ENCODE measurements at places on chromosomes 1 and 21.

DNA sequence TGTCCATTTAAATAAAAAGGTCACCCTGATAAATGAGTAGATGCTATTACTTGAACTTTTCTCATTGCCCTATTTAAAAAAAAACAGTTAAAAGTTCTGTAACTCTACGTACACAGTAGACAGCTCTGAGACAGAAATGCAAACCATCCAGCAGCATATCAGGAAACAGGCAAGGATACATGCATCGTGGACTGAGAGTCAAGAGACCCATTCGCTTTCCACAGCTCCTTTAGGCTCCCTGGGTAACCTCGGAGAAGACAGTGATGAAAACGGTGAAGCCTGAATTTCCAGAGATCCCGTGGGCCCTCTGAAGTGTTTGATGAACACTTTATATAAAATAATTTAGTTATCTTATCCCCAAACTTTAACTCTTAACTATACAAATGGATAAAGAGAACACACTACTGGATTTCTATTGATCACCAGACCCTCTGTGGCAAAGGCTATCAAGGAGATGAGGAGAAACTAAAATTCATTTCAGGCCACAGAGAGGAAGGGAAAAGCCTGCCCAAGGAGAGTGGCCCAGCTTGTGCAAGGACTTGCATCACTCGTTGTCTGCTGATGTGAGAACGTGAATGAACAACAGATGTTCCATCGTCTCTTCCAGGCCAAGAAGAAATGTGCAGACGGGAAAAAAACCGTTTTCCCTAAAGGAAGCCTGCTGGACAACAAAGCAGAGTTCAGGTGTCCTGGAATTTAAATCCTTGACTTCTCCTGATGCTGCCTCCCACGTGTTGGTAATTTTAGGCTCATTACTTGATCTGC, 131.0 kb downstream of the TGFBR3 start:
- peak overlapping the region; percentile 4 for H3K27ac ChIP-seq
- no peaks in the 10 kb centered on the region for H3K36me3 ChIP-seq
- no peaks in the 10 kb centered on the region for H3K27me3 ChIP-seq
- H3K4me3 ChIP-seq, result no peak overlapping the region
- H3K4me1 ChIP-seq, result peaks cover 23% of the 10 kb centered on the region
- ATAC-seq, result no peak

DNA sequence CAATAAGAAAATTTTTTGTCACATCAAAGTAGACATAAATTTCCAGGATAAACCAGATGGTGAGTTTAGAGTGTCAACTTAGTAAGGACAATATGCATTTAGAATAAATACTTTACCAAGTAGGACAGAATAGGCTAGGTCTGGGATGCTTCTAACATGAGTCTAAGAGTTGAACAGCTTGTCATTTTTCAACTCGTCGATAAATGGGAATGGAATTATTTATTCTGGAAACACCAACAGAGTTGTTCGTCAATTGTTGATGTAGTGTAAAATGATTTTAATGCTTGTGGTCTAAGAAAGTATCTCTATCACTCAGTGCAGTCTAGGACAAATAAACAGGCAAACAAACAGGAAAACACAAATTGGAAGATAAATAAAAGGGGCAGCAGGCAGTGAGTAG, 358.4 kb upstream of the ST6GALNAC5 start:
- no peaks in the 10 kb centered on the region for H3K36me3 ChIP-seq
- no peak overlapping the region for H3K27ac ChIP-seq
- H3K4me1 ChIP-seq, result peaks cover 6% of the 10 kb centered on the region
- H3K27me3 ChIP-seq, result no peaks in the 10 kb centered on the region
- H3K4me3 ChIP-seq, result no peak overlapping the region

DNA sequence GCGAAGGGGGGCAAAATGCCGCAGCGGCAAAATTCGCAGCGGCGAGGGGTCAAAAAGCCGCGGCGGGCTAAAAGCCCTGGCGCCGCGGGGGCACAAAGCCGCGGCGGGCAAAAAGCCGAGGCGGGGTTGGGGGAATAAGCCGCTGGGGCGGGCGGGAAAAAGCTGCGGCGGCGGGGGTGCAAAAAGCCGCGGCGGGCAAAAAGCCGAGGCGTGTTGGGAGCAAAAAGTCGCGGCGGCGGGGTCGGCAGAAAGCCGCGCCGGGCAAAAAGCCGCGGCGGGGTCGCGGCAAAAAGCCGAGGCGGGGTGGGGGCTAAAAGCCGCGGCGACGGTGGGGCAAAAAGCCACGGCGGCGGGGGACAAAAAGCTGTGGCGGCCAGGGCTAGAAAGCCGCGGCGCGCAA, 3902.5 kb downstream of the SRGAP2C start:
- H3K4me3 ChIP-seq, result no peak overlapping the region
- peaks cover 20% of the 10 kb centered on the region for H3K36me3 ChIP-seq
- no peak for ATAC-seq
- no peaks in the 10 kb centered on the region for H3K27me3 ChIP-seq
- no peaks in the 10 kb centered on the region for H3K4me1 ChIP-seq

DNA sequence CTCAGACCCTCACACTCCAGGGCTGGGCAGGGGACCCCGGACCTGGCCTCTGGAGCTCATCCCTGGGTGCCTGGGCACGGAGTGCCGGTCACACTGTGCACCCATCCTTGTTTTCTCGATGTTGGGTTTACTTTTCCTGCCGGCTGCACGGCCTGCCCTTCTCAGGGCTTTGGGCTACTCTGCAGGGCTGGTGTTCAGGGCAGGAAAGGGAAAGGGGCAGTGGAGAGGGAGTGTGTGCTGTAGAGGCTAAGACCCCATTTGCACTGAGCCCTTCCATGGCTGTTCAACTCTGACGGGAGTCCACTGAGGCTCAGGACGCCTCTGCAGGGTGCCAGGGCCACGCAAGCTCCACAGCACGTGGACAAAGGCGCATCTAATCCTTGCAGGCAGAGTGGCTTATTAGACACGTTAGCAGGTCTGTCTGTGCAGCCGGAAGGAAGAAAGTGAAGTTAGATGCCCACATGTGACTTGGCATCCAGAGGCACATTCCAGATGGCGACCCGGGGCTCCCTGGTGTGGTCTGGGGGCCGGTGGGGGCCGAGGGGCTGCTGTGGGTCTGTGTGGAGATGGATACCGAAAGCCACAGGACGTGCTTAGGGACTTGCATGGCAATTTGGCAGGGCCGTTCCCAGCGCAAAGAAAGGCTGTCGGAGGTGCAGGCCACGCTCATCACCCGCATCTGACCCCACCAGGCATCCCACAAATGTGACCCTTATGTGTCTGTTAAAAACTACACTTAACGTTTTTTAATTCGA, 33.6 kb downstream of the COL18A1 start:
- peaks cover 8% of the 10 kb centered on the region for H3K4me1 ChIP-seq
- peaks cover 38% of the 10 kb centered on the region for H3K27me3 ChIP-seq
- no peak for ATAC-seq
- no peak overlapping the region for H3K4me3 ChIP-seq
- H3K36me3 ChIP-seq, result no peaks in the 10 kb centered on the region

DNA sequence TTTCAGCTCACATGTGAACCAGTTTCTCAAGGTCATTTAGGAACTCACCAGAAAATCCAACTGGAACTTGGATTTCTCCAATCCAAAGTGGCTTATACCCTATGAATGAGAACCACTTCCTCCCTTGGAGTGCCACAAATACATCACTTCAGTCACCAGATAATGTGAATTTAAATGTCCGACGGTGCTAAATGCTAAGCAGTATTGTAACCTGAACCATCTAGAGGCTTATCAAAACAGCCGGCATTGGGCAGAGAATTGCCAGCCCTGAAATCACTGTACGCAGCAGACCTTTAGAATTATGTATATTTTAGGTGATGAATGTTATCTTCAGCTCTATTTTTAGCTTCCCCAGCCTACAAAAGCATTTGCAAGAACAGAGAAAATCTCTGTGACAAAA, 76.8 kb upstream of the COX20 start:
- no peak overlapping the region for H3K27ac ChIP-seq
- no peak for ATAC-seq
- H3K4me3 ChIP-seq, result no peak overlapping the region
- H3K4me1 ChIP-seq, result no peaks in the 10 kb centered on the region
- peaks cover 13% of the 10 kb centered on the region for H3K27me3 ChIP-seq

GRCh38 chr1:220843481-220844011, 35.7 kb upstream of the HLX start:
- H3K4me3 ChIP-seq, result no peak overlapping the region
- H3K36me3 ChIP-seq, result no peaks in the 10 kb centered on the region
- H3K27ac ChIP-seq, result no peak overlapping the region
- peaks cover 16% of the 10 kb centered on the region for H3K27me3 ChIP-seq
- no peak for ATAC-seq
- H3K4me1 ChIP-seq, result no peaks in the 10 kb centered on the region

DNA sequence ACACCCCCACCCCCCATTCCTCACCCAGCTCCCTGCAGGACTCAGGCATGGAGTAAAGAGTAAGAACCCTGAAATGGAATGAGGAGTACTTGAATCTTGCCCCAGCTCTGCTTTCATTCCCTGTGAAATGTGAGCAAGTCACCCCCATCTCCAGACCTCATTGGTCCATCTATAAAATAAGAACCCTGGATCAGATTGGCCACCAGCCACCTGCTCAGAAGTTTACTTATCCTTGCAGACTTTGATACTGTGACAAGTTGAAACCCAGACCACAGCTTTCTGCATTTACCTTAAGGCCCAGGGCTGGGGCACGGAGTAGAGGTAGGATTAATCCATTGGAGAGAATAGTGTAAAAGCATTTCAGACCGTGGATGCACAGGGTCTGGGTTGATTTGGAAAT, 2.2 kb downstream of the KISS1 start:
- no peak overlapping the region for H3K4me3 ChIP-seq
- ATAC-seq, result no peak
- H3K36me3 ChIP-seq, result no peaks in the 10 kb centered on the region
- peaks cover 6% of the 10 kb centered on the region for H3K4me1 ChIP-seq
- H3K27me3 ChIP-seq, result peaks cover 79% of the 10 kb centered on the region
- H3K27ac ChIP-seq, result no peak overlapping the region

DNA sequence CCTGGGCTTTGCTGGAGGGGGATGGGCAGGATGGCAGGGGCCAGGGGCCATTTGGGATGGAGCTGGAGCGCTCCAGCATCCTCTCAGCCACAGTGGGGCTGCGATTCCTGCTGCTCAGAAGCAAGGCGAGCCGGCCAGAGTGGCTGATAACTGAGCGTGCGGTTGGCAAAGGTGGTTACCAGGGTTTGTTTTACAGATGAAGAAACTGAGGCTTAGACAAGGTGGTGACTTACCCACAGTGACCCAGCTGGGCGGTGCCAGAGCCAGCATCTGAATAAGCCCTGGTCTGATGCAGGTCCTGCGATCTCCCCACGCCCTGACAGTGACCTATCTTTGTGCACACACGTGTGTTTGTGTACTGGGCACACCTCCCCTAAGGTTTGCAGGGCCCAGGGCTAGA, 5.9 kb upstream of the PRXL2B start:
- peak overlapping the region; percentile 9 for H3K4me3 ChIP-seq
- H3K36me3 ChIP-seq, result peaks cover 20% of the 10 kb centered on the region
- H3K27me3 ChIP-seq, result no peaks in the 10 kb centered on the region

GRCh38 chr1:19443326-19443725, 42.0 kb downstream of the CAPZB start:
- H3K36me3 ChIP-seq, result peaks cover 10% of the 10 kb centered on the region
- H3K27me3 ChIP-seq, result no peaks in the 10 kb centered on the region
- no peak overlapping the region for H3K27ac ChIP-seq
- no peak overlapping the region for H3K4me3 ChIP-seq
- peaks cover 91% of the 10 kb centered on the region for H3K4me1 ChIP-seq

GRCh38 chr1:22508329-22508728, 55.0 kb upstream of the EPHA8 start:
- no peak for ATAC-seq
- no peak overlapping the region for H3K27ac ChIP-seq
- peaks cover 82% of the 10 kb centered on the region for H3K36me3 ChIP-seq
- H3K4me3 ChIP-seq, result no peak overlapping the region

DNA sequence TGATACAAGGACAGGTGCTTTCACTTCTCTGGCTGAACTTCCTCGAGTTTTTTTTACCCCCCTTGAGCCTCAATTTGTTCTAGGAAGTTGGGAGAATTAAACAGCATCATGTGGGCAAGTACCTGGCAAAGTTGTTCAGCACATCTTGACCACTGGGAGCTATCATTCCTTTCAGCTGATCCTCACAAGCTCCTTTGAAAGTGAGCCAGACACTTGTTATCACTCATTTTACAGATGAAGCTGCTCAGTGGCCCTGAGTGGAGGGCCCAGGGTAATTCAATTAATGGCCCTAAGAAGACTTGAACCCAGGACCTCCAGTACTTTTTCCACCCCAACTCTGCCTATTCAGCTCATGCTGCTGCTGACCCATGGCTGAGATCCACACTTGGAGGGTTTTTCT, 2.0 kb downstream of the RGS8 start:
- H3K4me3 ChIP-seq, result no peak overlapping the region
- H3K27me3 ChIP-seq, result no peaks in the 10 kb centered on the region
- no peak for ATAC-seq
- H3K27ac ChIP-seq, result no peak overlapping the region
- H3K4me1 ChIP-seq, result peaks cover 13% of the 10 kb centered on the region

GRCh38 chr1:208369045-208369444, 124.9 kb upstream of the PLXNA2 start:
- no peak overlapping the region for H3K4me3 ChIP-seq
- H3K4me1 ChIP-seq, result peaks cover 11% of the 10 kb centered on the region
- no peaks in the 10 kb centered on the region for H3K27me3 ChIP-seq
- no peak for ATAC-seq
- no peak overlapping the region for H3K27ac ChIP-seq
- H3K36me3 ChIP-seq, result no peaks in the 10 kb centered on the region

DNA sequence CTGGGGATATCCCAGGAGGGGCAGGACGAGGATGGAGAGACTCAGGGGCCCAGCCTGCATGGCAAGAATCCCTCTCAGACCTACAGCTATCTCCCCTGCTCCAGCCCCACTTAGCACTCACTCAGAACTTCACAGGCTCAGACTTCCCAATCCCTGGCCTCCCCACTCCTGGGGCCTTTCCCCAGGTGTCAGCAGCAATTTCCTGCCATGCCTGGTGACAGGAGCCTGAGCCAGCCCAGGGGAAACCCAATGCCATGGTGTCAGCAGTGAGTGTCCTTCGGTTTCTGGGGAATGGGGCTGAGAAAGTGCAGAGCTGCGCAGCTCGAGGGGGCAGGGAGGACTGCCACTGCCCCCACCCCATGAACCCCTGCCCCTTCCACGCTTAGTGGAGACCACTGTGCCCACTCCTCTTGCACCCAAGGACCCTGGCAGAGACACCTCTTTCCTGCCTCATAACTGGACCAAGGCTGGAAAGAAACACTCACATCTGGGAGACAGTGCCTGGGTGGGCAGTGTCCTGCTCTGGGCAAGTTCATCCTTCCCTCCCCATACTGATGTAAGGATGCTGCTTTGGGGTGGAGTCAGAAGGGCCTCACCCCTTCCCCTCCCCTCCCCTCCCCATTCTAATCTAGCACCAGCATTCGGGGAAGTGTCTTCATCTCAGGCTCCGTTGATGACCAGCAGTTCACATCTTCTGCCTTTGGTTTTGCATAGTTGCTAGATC, 17.1 kb upstream of the UBL4B start:
- no peak for ATAC-seq
- H3K4me3 ChIP-seq, result no peak overlapping the region
- H3K4me1 ChIP-seq, result no peaks in the 10 kb centered on the region
- H3K27me3 ChIP-seq, result peaks cover 48% of the 10 kb centered on the region
- no peaks in the 10 kb centered on the region for H3K36me3 ChIP-seq
- H3K27ac ChIP-seq, result no peak overlapping the region

- peaks cover 25% of the 10 kb centered on the region for H3K27me3 ChIP-seq
- no peaks in the 10 kb centered on the region for H3K4me1 ChIP-seq
- H3K36me3 ChIP-seq, result no peaks in the 10 kb centered on the region
- no peak overlapping the region for H3K4me3 ChIP-seq
- no peak for ATAC-seq
These were observed 102.8 kb upstream of the ZNF648 start for GRCh38 chr1:182164273-182164672.

- H3K4me3 ChIP-seq, result no peak overlapping the region
- no peaks in the 10 kb centered on the region for H3K27me3 ChIP-seq
- peaks cover 23% of the 10 kb centered on the region for H3K36me3 ChIP-seq
These were observed 51.1 kb downstream of the DMAP1 start for GRCh38 chr1:44264451-44264771.

All from stimulated activated memory B cell treated with anti-CD40 and anti-IgM and Interleukin-4, amounts not matched to agents 10 μg/mL and 1 μg/mL and 100 μg/mL, for 72 hours (primary cell).